Osteoblast (primary cell): ENCODE measurements at places on chromosomes 4 and X. TPM values are rescaled to one million over a fixed set of nuclear protein-coding genes. Genes with fewer than 3 reads are reported as not detected.

Gene BEX4
- total RNA-seq, result 6.5 and 13.0 TPM in 2 replicates

- H3K4me3 ChIP-seq, result no peak overlapping the region
- H3K4me1 ChIP-seq, result no peaks in the 10 kb centered on the region
- peaks cover 5% of the 10 kb centered on the region for H3K27me3 ChIP-seq
- no peak overlapping the region for H3K27ac ChIP-seq
- H3K36me3 ChIP-seq, result no peaks in the 10 kb centered on the region
- DNase-seq, result no peak
Measured at GRCh38 chr4:4216648-4217047, 10.1 kb downstream of the OTOP1 start.

- H3K27ac ChIP-seq, result no peak overlapping the region
- no peak for DNase-seq
- no peak overlapping the region for H3K4me3 ChIP-seq
Measured at GRCh38 chr4:41528512-41529205, 9.3 kb upstream of the LIMCH1 start.

DNA sequence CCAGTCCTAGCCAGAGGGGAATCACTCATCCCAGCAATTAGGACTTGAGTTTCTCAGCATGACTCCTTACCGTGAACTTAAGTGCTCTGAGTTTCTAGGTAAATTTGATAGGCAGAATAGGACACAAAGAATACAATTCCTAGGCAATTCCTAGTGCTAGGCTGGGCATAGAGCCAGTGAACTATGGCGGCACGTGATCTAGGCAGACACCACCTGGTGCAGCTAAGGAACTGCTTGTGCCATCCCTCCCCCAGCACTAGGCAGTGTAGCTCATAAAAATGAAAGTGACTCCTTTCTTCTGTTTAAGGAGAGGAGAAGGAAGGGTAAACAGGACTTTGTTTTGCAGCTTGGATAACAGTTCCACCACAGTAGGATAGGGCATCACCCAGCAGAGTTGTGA lies 736.3 kb upstream of the PCDH7 start:
- H3K36me3 ChIP-seq, result no peaks in the 10 kb centered on the region
- H3K4me1 ChIP-seq, result no peaks in the 10 kb centered on the region
- no peak overlapping the region for H3K27ac ChIP-seq
- DNase-seq, result no peak

DNA sequence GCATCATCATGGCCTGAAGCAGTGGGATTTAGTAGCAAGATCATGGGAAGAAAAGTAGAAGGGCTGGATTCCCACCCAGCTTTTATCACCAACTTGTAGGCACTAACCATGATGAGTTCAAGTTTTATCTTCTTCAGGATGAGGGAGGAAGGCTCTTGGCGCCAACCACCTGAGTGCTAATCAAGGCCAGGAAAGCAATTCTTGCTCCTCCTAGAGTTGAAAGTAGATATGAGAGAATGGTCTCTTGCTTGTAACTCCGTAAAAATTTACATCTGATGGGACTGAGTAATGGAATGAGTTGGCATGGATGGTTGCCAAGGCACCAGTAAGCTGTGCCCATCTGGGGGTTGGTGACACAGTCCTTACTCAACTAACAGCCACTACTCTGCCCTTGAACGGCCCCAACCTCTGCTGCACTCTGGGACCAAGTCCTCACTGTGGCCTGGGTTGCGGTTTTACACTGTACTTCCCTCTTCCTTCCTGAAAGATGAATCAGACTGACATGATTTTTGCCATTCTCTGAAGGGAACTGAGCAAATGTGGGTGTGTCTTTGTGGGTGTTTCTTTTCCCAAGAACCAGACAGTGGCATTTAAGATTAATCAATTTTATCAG lies 39.4 kb upstream of the NDP start:
- H3K4me1 ChIP-seq, result peaks cover 13% of the 10 kb centered on the region
- peak overlapping the region; percentile 77 for H3K27ac ChIP-seq
- DNase-seq, result peak; percentile 85
- H3K27me3 ChIP-seq, result no peaks in the 10 kb centered on the region

DNA sequence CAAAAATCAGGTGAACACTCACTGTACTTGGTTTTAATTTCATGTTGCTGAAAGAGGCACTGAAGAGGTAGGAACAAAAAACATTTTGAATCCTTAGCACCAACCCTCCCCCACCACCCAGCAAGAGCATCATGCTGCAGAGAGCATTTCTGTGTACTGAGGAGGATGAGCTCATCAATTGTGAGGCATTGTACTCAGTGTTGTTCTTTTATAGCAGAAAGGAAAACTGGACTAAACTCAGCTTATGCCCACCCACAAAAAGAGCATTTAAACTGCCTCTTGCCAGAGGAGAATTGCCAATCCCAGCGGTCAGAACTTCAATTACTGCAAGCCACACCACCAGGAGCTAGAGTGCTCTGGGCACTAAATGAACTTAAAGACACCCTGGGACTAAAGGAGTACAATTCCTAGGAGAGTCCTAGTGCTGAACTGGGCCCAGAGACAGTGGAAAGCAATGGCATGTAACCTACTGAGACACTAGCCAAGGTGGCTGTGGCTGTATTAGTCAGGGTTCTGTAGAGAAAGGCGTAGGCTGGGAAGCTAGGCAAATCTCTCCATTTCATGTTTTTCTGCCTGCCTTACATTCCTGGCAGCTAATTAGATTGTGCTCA lies 280.7 kb upstream of the KLHL4 start:
- no peaks in the 10 kb centered on the region for H3K4me1 ChIP-seq
- H3K4me3 ChIP-seq, result no peak overlapping the region
- no peaks in the 10 kb centered on the region for H3K36me3 ChIP-seq

GRCh38 chr4:145870155-145871020 lies 68.2 kb downstream of the ZNF827 start:
- H3K4me1 ChIP-seq, result no peaks in the 10 kb centered on the region
- no peak for DNase-seq
- H3K27me3 ChIP-seq, result no peaks in the 10 kb centered on the region
- H3K36me3 ChIP-seq, result no peaks in the 10 kb centered on the region
- no peak overlapping the region for H3K4me3 ChIP-seq
- no peak overlapping the region for H3K27ac ChIP-seq

- H3K27me3 ChIP-seq, result no peaks in the 10 kb centered on the region
- peaks cover 5% of the 10 kb centered on the region for H3K4me1 ChIP-seq
- no peak overlapping the region for H3K27ac ChIP-seq
- peak; percentile 34 for DNase-seq
- no peak overlapping the region for H3K4me3 ChIP-seq
Measured at GRCh38 chr4:22312113-22312512, 203.8 kb downstream of the ADGRA3 start.

Gene DOK7
- not detected in 2 replicates for total RNA-seq

- peak; percentile 76 for DNase-seq
- no peaks in the 10 kb centered on the region for H3K4me1 ChIP-seq
- no peak overlapping the region for H3K4me3 ChIP-seq
- no peaks in the 10 kb centered on the region for H3K36me3 ChIP-seq
Measured at GRCh38 chr4:123661080-123661737, 264.6 kb downstream of the SPRY1 start.

Gene ATP1B4
- not detected in 2 replicates for total RNA-seq

DNA sequence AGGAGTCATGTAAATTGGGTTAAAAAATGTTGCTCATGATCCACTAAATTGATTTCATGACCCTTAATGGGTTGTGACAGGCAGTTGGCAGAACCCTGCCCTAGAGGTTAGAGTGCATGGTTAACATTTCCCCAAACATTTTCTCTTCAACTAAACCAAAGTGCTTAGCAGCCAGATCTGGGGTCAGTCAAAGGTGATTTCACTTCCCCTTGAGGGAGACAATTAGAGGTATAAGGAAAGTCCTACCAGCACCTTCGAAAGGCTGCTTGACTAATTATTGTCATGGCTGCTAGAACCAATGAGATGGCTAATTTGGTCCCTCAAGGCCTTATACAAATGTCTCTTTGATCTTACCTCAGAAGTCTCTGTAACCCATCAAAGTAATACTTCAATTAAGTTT lies 30.9 kb upstream of the INTS6L start:
- no peaks in the 10 kb centered on the region for H3K36me3 ChIP-seq
- no peaks in the 10 kb centered on the region for H3K4me1 ChIP-seq
- no peak overlapping the region for H3K27ac ChIP-seq
- H3K4me3 ChIP-seq, result no peak overlapping the region

Gene KCND1
- 0.29 and 0.36 TPM in 2 replicates for total RNA-seq

Gene TMEM185A
- 16.6 and 18.0 TPM in 2 replicates for total RNA-seq

Gene FAM184B
- total RNA-seq, result under 0.01 TPM in 1 of 2 replicates, not detected in the other

GRCh38 chr4:1725521-1725920 lies 4.2 kb downstream of the TACC3 start:
- H3K4me3 ChIP-seq, result no peak overlapping the region
- H3K27ac ChIP-seq, result no peak overlapping the region
- peak; percentile 59 for DNase-seq
- H3K36me3 ChIP-seq, result peaks cover 31% of the 10 kb centered on the region
- H3K27me3 ChIP-seq, result no peaks in the 10 kb centered on the region
- peaks cover 34% of the 10 kb centered on the region for H3K4me1 ChIP-seq

Gene UBL4A
- 30.4 and 31.5 TPM in 2 replicates for total RNA-seq

GRCh38 chr4:124177647-124178425 lies 534.7 kb downstream of the ANKRD50 start:
- H3K27ac ChIP-seq, result peak overlapping the region; percentile 80
- no peak overlapping the region for H3K4me3 ChIP-seq
- no peaks in the 10 kb centered on the region for H3K36me3 ChIP-seq
- DNase-seq, result peak; percentile 42
- H3K4me1 ChIP-seq, result peaks cover 26% of the 10 kb centered on the region

- H3K36me3 ChIP-seq, result no peaks in the 10 kb centered on the region
- no peak overlapping the region for H3K4me3 ChIP-seq
- no peak for DNase-seq
- H3K4me1 ChIP-seq, result peaks cover 25% of the 10 kb centered on the region
- H3K27me3 ChIP-seq, result no peaks in the 10 kb centered on the region
- H3K27ac ChIP-seq, result no peak overlapping the region
Measured at GRCh38 chr4:184757810-184758209, 23.9 kb upstream of the CENPU start.

- H3K27ac ChIP-seq, result no peak overlapping the region
- H3K4me1 ChIP-seq, result no peaks in the 10 kb centered on the region
Measured at GRCh38 chr4:54800831-54801530, 143.2 kb downstream of the KIT start.

DNA sequence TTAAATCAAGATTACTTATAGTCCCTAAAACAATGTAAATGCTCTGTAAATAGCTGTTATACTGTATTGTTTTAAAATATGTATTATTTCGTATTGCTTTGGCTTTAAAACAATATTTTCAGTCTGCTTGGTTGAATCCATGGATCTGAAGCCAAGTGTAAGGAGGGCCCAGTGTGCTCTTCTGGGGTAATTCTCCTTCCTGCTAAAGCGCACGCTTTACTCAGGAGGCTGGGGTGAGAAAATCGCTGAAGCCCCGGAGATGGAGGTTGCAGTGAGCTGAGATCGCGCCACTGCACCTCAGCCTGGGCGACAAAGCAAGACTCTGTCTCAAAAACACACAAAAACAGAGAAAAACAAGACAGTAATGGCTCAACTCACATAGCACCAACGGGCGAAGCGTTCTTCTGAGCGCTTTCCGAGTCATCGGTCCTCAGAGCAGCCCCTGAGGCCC lies 391 bp upstream of the IDUA start:
- peaks cover 23% of the 10 kb centered on the region for H3K4me1 ChIP-seq
- H3K27ac ChIP-seq, result peak overlapping the region; percentile 63
- H3K27me3 ChIP-seq, result no peaks in the 10 kb centered on the region

Gene EDA2R
- total RNA-seq, result 13.4 and 17.1 TPM in 2 replicates

- H3K27ac ChIP-seq, result peak overlapping the region; percentile 67
- DNase-seq, result no peak
- peaks cover 14% of the 10 kb centered on the region for H3K4me1 ChIP-seq
- H3K27me3 ChIP-seq, result peaks cover 3% of the 10 kb centered on the region
- no peaks in the 10 kb centered on the region for H3K36me3 ChIP-seq
- no peak overlapping the region for H3K4me3 ChIP-seq
Measured at GRCh38 chrX:45385757-45386156, 185.1 kb upstream of the DIPK2B start.

Gene PAGE5
- total RNA-seq, result not detected in 2 replicates

Gene KANTR
- 12.3 and 13.3 TPM in 2 replicates for total RNA-seq

DNA sequence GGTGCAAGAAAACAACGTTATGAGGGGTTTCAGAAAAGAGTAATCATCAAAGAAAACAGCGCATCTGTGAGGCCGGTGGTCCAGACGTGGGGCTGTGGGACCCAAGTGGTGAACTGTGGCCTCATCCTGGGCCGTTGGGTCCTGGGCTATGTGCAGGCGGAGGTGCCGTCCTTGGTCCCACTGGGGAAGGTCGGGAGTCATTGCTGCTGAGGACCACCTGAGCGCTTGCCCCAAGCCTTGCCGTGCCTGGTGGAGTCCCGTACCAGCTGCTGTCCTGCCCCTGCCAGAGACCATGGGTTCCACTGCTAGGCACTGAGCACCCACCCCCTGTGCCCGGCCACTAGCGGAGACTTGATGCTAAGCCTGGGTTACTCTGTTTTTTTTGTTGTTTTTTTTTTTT lies 25.5 kb upstream of the UVSSA start:
- H3K4me1 ChIP-seq, result peaks cover 8% of the 10 kb centered on the region
- H3K4me3 ChIP-seq, result no peak overlapping the region
- H3K36me3 ChIP-seq, result peaks cover 39% of the 10 kb centered on the region

Gene SSX2
- total RNA-seq, result not detected in 2 replicates

GRCh38 chr4:86015412-86016350 lies 344.2 kb downstream of the MAPK10 start:
- no peak for DNase-seq
- peaks cover 50% of the 10 kb centered on the region for H3K4me1 ChIP-seq
- H3K27me3 ChIP-seq, result no peaks in the 10 kb centered on the region
- H3K36me3 ChIP-seq, result no peaks in the 10 kb centered on the region
- no peak overlapping the region for H3K4me3 ChIP-seq

Gene RXFP1
- not detected in 2 replicates for total RNA-seq

DNA sequence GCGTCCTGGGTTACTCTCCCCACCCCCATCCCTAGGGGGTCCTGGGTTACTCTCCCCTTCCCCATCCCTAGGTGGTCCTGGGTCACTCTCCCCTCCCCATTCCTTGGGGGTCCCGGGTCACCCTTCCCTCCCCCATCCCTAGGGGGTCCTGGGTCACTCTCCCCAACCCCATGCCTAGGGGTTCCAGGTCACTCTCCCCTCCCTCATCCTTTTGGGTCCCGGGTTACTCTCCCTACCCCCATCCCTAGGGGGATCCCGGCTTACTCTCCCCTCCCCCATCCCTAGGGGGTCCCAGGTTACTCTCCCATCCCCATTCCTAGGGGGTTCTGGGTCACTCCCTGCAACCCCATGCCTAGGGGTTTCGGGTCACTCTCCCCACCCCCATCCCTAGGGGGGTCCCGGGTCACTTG lies 1.5 kb downstream of the ASMTL start:
- no peaks in the 10 kb centered on the region for H3K4me1 ChIP-seq
- H3K27me3 ChIP-seq, result peaks cover 4% of the 10 kb centered on the region
- no peak overlapping the region for H3K27ac ChIP-seq
- H3K36me3 ChIP-seq, result peaks cover 5% of the 10 kb centered on the region
- DNase-seq, result peak; percentile 58

DNA sequence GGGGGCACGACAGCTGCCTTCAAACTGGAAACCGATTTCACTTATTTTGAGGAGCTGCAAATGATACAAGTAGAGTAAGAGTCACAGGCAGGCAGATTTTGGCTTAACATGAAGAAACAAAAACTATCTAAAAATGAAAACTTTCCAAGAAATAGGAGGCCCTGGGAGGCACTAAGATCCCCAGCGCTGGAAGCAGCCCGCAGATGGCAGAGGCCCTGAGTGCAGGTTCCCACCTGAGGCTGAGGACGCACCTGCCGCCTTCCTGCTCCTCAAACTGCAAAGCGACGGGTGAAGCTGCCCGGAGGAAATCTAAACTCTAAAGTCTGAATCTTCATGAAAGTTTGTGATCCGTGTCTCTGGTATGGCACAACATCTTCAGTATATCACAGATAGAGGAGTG lies 138.7 kb downstream of the AFAP1 start:
- H3K27ac ChIP-seq, result no peak overlapping the region
- DNase-seq, result no peak
- H3K4me1 ChIP-seq, result peaks cover 30% of the 10 kb centered on the region
- no peak overlapping the region for H3K4me3 ChIP-seq
- H3K36me3 ChIP-seq, result peaks cover 85% of the 10 kb centered on the region
- no peaks in the 10 kb centered on the region for H3K27me3 ChIP-seq

Gene GAGE1
- not detected in 2 replicates for total RNA-seq

Gene FREM3
- not detected in 2 replicates for total RNA-seq
